Stimulated activated CD4-positive, alpha-beta T cell treated with anti-CD3 and anti-CD28 coated beads, Interleukin-1b, Interleukin-23, amount 100 ng/mL, for 1 hour (primary cell): ENCODE measurements at places on chromosomes 3 and 15.

DNA sequence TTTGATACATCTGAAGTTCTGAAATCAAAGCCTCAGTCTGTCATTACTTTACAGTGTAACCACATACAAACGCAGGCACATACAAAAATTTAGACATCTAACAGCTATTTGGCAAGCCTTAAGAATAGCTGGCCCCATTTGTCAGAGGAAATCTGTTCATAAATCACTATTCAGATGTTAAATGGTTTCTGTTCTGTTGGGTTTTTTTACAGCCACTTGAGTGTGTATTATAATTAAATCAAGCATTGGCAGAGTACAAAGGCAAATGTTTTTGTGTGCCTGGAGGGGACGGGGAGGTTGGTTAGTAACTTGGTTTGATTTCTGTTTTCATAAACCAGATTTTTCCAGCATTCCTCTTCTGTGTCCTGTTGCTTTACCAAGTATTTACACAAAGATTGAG is 24.1 kb downstream of the PIGB start:
- DNase-seq = no peak

GRCh38 chr3:52202384-52203077 is 4.6 kb downstream of the ALAS1 start:
- DNase-seq = no peak

- DNase-seq = no peak
These were observed 22.7 kb upstream of the DOCK3 start for GRCh38 chr3:50651920-50652529.

DNA sequence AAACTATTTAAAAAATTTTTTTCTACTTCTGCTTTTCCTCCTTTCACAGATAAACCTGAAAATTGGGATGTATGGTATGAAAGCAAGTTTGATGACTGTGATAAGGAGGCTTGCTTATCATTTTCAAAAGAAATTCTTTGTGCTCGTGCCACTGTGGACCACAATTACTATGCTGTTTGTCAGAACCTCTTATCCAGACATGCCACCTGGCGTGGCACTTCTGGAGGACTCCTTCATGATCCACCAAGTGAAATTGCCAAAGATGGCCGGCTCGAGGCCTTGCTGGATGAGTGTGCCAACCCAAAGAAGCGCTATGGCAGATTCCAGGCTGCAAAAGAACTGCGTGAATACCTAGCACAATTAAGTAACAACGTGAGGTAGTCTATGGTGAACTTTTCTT is 17.8 kb downstream of the DIPK2A start:
- no peak for DNase-seq

- no peak for DNase-seq
These were observed 166.9 kb upstream of the FAM3D start for GRCh38 chr3:58833491-58833890.

- DNase-seq = no peak
These were observed 48.0 kb downstream of the TYRO3 start for GRCh38 chr15:41606997-41607396.

DNA sequence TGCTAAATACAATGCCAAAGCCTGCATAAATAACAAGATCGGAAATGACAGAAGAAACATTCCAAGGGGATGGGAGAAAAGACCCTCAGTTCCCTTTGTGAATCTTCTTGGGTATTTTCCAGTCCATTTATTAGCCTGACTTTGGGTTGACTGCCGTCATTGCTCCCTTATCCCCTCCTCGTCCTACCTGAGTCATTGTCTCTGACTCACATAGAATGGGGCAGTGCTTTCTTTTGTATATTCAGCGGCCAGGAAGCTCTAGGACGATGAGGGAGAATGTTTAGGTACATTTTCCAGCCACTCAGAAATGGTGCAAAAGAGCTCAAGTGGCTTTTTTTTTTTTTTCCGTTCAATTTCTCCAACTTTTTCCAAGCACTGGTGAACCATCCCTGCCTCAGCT is 71.6 kb downstream of the KAT2B start:
- DNase-seq = no peak

GRCh38 chr3:100128565-100128964 is 14.3 kb upstream of the FILIP1L start:
- no peak for DNase-seq

DNA sequence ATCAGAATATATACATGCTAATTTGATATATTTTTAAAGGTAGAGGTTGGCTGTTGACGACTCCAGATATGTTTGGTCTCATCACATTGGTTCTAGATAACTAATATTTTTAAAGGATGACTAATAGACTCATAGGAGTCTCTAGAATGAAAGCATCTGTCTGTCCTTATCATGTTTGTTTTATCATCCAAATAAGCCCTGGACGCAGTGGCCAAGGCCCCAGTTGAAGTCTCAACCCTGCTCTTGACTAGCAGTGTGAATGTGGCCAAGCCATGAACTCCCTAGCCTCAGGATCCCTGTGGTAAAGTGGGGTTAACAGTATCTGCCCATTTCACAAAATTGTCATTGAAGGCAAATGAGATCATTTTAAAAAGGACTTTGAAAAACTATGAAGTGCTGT is 53.6 kb downstream of the ABHD2 start:
- no peak for DNase-seq

- no peak for DNase-seq
These were observed 69.9 kb downstream of the NSUN3 start for GRCh38 chr3:94132777-94133176.

- no peak for DNase-seq
These were observed 2.4 kb downstream of the CCNDBP1 start for GRCh38 chr15:43187544-43188155.

DNA sequence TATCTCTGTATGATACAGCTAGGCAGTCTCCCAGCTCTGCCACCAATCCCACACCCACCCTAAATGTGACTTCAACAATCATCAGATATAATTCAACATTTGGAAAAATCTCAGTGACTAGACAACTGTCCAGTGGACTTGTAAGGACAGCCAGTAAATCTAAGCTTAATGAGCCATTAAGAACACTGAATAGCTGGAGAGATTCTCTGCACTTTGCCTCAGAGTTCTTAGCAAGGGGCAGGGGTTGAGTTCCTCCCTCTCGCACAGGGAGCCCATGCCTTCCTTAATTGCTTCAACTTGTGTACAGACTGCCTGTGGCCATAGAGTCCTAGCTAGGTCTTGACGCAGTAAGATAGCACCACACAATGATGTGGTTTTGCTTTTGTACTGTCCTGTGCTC is 15.6 kb downstream of the MEX3B start:
- no peak for DNase-seq

GRCh38 chr15:63603516-63603915 is 6.3 kb downstream of the FBXL22 start:
- DNase-seq = no peak

DNA sequence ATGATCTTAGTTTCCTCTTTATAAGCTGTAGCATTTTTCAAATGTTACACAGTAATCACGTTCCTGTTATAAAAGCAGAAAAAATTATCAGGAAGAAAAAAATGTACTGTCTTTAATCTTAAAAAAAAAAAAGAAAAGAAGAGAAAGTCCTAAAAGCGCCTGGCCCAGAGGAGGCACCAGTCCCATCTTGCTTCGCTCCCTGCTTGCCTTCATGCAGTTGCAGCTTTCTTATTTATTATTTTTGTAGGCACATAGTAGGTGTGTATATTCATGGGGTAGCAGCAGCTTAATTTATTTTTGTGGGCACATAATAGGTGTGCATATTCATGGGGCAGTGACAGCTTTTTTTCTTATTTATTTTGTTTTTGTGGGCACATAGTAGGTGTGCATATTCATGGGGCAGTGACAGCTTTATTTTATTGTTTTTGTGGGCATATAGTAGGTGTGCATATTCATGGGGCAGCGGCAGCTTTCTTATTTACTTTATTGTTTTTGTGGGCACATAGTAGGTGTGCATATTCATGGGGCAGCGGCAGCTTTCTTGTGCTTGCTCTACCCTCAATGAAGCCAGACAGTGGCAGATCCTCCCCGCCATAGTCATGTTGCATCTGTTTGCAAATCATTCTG is 5.5 kb upstream of the EHD4 start:
- no peak for DNase-seq

DNA sequence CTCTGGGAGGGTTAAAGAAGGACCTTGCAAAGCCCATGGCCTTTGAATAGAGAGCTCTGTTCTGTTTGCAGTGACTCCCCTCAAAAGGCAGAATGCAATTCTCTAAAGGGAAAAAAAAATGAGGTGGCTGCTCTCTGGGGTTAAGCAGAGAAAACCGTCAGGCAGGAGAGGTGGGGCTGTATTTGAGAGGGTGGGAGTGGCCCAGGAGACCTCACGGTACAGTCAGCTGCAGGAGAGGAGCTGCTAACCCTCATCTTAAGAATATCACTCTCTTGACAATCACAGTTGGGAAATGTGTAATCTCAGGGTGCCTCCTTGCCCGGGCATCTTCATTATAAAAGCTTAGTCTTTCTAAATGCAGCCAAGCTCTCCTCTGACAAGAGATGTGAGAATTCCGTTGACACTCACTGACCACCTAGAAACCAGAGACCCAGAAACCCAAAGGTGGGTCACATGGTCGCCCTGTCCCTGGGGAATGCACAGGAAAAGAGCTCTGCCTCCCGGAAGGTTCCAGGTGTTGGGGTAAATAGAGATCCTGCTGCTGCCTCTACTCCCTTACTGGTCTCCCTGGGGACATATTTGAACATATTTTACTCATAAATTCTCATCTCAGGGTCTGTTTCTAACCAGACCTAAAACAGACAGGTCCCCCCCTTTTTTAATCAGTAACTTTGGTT is 159.1 kb upstream of the CTDSPL start:
- DNase-seq = no peak

GRCh38 chr3:129614927-129615363 is 8.5 kb upstream of the PLXND1 start:
- DNase-seq = no peak

- no peak for DNase-seq
These were observed 698 bp downstream of the GRM7 start for GRCh38 chr3:6861625-6862000.

- DNase-seq = no peak
These were observed 528.1 kb upstream of the MCTP2 start for GRCh38 chr15:93703092-93703739.

DNA sequence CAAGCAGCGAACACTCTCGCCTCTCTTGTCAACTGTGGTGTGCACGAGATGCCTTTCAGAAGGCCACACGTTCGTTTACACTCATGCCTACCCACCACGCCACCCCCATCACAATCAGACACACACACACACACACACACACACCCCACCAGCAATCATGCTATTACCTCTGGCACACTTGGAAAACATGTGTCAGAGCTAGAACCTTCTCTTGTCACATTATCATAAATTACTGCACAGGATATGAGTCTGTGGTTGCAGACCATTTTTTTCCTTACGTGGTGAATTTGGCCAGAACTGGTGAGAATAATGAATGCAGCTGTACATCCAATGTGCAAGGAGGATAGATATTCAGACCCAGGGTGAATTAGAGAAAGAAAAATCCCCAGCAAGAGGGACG is 52.4 kb downstream of the TRIM69 start:
- DNase-seq = no peak

DNA sequence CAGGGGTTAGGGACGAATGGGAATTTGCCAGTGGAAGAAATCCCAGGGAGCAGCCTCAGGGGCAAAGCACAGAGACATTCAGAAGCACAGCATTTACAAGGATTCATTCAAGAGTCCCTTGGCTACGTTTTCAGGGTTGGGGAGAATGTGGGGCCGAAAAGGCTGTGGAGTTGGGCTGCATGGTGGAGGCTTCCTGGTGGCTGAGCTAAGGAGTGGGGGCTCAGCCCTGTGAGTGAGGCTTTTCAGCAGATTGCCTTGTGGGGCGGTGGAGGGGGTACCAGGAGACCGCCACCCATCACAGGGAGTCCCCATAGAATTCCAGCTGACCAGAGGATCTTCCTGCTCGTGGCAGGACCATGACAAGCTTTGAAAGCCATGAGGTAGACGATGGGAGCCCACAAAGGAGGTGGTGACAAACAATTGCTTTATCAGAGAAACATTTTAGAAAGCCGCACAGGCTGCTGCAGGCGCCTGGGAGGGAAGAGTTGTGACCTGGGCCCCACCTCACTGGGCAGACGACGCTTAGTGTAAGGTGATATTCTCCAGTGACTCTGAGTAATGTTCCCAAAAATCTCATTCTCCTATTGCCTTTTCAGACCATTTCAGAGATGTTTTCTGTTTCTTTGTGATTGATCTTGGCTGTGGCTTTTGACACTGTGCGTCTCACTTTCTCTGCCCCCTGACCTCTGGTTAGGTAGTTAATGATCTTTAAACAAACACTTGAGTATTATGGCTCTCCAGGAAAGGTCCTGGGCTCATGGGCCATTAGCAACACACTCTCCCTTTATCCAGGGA is 128.0 kb downstream of the DNAJB8 start:
- DNase-seq = no peak

GRCh38 chr3:14137445-14137844 is 12.6 kb downstream of the TMEM43 start:
- DNase-seq = no peak

DNA sequence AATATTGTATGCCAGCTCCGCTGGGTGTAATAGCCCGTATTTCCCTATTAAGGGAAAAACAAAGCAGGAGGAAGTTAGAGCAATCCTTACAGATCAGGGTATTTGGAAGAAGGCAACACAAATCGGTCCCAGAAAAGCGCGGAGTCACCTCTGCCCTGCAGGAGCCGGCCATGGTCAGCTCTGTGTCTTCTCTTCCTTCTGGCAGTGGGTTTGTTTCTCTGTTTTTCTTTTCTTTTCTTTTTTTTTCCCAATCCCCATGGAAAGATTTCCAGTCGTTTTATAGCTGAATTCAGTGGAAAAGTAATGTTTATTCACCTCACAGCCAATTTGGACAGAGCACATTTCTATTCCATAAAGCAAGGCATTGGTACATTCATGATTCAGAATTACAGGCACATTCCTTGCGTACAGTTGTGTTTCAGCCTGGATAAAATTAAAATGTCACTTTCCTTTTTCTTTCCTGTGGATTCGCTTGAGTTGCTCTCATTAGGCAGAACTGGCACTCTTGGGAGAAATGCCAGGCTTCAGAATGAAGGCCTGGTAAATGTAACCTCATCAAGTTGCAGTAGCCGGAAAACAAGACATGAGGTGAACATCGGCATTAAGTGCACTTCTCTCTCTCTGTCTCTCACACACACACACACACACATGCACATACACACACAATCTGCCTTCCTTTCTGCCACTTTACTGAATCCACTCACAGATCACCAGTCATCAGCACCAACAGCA is 204.5 kb upstream of the UBE2E1 start:
- no peak for DNase-seq

GRCh38 chr3:43366885-43367284 is 80.5 kb downstream of the SNRK start:
- no peak for DNase-seq

DNA sequence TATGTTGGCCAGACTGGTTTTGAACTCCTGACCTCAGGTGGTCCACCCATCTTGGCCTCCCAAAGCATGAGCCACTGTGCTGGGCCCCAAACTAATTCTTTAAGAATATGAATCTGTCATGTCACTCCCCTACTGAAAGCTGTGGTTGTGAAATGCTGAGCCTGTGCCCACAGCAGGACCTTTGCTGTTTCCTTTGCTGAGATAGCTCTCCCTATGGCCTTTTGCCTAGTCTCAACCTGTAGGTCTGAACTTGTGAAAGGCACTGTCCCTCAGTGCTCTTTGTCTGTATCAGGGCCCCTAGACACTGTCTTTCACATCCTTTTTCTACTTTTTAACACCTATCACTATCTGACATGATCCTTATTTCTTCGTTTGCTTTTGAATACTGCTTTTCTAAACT is 62.7 kb upstream of the CCR4 start:
- no peak for DNase-seq

GRCh38 chr15:41877631-41878354 is 16.1 kb downstream of the SPTBN5 start:
- no peak for DNase-seq

GRCh38 chr15:88791637-88792036 is 11.6 kb upstream of the ACAN start:
- DNase-seq = no peak
